ENCODE measurements at places on chromosomes 16 and 17. TPM values are rescaled to one million over a fixed set of nuclear protein-coding genes. Genes with fewer than 3 reads are reported as not detected.

GRCh38 chr16:51167170-51167895 is 16.3 kb upstream of the SALL1 start:
- DNase-seq = no peak

- no peak for DNase-seq
Observed at GRCh38 chr17:42519546-42520491, 16.2 kb upstream of the NAGLU start.

DNA sequence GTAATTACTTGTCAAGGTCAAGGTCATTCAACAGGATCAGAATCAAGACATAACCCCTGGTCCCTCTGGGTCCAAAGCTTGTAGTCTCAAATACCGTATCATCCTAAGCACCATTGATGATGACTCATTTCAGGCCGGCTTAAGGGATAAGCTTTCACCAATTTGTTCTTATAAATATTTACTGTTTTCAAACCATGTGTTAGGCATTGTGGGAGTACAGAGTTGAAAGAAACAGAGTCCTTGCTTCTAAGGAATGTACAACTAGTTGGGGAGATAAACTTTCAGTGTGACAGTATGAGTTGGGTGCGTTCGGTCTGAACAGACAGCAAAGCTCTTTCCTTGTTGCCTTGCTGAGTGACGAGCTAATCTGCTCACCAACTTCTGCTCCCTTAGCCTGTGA is 183.5 kb upstream of the MAF start:
- no peak for DNase-seq

GRCh38 chr16:67055712-67056487 is 27.0 kb downstream of the CBFB start:
- no peak for DNase-seq

DNA sequence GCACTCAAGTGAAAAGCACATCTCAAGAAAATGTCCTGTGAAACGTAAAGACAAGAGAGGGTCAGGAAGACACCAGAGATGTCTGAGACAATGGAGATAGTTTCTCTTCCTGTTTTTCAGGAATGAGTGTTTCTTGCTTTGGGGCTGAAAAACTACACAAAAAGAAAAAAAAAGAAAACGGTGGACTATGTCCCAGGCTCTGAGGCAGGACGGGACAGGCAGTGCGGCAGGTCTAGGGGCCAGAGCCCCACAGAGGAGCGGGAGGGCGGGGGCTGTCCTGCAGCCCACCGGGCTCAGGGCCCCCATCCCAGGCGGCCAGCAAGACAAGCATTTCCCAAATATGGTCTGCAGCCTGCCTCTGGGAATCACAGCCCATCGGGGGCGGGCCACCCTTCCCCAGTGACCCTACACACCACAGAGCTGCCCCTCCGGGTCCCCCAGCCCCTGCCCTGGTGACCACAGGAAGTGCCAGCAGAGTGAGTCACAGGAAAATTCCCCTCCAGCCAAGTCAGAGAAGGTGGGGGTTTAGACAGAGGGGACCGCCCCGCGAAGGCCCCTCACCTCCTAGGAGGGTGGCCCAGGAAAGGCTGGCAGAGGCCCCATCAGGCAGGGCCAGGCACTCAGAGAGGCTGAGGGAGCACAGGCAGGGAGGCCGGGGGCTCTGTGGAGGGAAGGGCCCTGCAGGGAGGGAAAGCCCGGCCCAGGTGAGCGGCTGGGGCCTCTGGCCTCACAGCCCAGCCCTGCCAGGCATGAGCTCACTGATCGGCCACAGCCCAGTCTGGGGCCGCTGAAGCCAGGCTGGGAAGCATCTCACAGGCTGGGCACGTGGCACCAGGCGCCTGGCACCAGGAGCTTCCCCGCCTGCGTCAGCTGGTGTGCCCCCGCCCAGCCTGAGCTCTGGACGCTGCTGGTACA is 6.3 kb downstream of the BCAR1 start:
- DNase-seq = no peak

DNA sequence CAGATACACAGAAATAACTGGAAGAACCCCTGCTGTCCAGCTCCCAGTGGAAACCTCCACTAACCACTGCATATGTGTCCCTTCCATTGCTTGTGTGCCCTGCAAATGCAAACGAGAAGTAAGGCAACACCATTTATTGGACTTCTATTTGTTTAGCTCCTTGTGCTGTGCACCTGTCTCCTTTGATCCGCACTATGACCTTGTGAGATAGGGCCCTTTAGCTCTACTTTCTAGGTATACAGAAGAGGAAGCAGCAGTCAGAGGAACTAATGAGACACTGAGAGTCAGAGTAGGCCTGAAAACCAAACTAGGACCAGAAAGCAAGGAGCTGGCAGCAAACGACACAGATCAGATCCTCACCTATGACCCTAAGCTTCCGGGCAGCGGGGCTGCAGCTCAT is 22.4 kb downstream of the SOX9 start:
- no peak for DNase-seq

DNA sequence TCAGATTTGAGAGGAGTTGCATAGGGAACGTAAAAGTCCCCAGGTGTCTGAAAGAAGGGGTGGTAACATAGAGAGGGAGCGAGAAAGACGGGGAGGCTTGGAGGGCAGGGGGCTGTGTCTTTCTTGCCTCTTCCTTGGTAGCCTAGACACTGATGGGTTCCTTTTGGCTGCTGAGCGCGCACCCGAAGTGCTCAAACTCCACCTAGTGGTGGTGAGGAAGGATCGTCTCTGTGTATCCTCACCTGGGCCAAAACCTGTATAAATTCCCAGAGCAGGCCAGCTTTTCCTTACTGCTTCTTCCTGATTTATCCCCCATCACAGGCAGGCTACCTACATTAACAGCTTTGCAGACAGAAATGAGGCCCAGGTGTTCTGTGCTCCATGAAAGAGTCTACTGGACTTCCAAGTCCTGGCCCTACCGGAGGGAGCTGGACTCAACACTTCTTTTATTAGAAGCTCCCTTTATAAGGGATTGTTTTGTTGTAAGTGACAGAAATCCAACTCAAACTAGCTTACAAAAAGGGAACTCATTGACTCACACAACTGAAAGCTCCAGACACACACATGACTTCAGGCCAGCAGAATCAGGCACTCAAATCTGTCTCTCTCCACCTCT is 5.5 kb upstream of the SLC25A35 start:
- DNase-seq = peak; percentile 54

DNA sequence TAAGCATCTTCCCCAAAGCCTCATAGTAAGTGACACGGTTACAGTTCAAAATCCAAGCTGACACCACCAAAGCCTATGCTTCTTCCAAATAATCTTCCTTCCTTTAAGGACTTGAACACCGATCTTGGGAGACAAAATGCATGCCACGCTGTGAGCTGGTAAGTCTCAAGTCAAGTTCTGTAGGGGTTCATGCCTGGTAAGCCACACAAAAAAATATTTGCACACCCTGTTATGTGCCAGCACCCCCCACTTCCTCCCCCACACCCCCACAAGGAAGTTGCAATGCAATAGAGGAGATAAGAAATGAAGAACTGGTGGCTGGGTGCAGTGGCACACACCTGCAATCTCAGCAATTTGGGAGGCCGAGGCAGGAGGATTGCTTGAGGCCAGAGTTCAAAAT is 5.6 kb downstream of the NOG start:
- DNase-seq = no peak

DNA sequence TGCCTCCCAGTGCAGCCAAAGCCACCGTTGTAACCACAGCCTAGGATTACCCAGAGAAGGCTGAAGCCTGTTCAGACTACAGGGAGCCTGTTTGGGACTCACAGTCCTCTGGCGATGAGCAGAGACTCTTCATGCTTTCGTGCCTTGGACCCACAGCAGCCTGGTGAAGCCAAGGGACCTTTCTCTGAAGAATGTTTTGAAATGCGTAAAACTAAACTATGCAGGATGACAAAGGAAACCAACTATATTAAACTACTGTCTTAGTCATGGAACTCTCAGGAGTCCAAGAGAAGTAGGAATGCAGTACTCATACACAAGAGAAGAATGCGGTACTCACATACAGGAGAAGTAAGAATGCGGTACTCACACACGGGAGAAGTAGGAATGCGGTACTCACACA is 20.9 kb downstream of the ABR start:
- DNase-seq = no peak

DNA sequence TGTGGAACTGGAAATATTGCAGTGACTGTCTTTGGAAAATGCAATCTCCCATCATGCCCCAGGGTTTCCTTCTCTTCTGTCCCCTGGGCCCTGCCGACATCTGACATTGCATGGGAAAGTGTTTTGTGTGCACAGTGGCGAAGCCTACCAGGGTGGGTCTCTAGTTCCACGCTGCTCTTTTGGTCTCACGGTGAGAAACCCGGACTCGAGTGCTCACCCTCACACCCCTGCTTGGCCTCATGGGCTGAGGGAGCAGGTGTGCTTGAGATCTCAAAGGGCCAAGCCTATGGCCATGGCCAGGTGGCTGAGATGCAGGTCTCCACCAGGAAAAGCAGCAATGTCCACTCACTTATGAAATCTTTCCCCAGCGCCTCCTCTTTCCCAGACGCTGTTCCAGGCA is 32.0 kb downstream of the SPNS3 start:
- DNase-seq = no peak

DNA sequence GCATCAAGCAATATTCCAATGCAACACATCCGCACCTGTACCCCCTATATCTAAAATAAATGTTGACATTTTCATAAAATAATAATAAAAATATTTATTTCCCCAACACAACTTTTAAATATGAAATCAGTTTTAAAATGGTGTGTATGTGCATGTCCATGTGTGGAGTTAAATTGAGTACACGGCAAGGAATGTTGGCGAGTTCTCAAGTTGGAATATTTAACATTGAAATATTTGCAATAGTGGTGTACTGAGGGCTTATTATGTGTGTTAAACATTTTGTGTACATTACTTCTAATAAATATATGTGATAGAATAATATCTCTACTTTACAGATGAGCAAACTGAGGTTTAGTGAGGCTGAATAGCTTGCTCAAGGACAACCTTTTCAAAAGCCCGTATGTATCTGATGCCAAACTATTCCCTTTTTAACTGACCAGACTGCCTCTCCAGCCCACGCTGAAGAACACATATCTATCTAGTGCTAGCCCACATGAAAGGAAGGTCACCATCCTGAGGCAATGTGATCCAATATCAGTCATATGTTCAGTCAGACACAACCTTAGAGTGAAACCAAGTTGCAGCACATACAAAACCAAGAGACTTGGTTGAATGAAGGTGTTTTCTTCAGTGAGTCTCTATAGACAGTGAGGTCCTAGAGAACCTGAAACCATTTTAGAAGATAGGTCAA is 192.2 kb upstream of the CDH11 start:
- no peak for DNase-seq

DNA sequence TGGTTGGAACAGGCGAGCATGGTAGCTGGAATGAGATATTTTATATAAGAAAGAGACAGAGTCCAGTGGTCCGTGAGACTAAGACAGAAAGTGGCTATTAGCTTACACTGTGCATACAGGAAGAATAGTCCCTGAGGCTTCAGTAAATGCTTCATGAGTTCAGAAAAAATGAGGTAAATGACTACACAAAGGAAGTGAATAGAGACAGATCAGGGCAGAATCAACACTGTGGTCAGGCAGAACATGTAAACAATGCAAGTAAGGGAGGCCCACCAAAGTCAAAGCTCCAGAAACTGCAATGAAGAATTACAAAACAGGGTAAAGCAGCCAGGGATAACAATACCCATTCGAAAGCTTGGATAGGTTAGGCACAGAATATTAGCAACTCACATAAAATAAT is 4.8 kb downstream of the ABCA10 start:
- no peak for DNase-seq

DNA sequence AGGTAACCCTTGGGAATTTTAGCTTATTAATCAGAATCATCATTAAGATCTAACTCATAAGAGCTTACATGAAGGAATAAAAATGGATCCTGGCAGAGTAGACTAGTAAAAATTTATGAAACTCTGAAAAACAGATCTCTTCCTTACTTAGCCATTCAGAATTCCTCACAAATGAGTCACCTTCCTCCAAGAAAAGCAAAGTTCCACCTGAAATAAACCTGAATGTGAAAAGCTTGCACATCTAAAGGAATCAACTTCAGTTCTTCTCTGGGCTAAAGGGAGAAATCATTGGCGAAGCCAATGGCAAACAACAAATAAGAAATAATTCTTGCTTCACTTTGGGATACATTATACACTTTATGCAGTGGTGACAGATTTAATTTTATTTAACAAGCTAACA is 22.7 kb downstream of the MYO1D start:
- no peak for DNase-seq

Gene MEOX1
- total RNA-seq = 0.25 TPM

Gene NPIPA8
- 9.2 TPM for total RNA-seq

Gene NKIRAS2
- total RNA-seq = 25.0 TPM

Gene UQCRC2
- 306 TPM for total RNA-seq
